ENCODE measurements at places on chromosomes 11 and 22. TPM values are rescaled to one million over a fixed set of nuclear protein-coding genes. Genes with fewer than 3 reads are reported as not detected.

Gene FBLN1
- total RNA-seq: not detected

Gene PLAAT3
- total RNA-seq: 4.8 TPM

- peaks cover 28% of the 10 kb centered on the region for H3K4me1 ChIP-seq
- H3K27me3 ChIP-seq: no peaks in the 10 kb centered on the region
- H3K27ac ChIP-seq: peak overlapping the region; percentile 93
- DNase-seq: peak; percentile 50
These were observed 789 bp downstream of the SIK2 start for GRCh38 chr11:111602865-111603610.

DNA sequence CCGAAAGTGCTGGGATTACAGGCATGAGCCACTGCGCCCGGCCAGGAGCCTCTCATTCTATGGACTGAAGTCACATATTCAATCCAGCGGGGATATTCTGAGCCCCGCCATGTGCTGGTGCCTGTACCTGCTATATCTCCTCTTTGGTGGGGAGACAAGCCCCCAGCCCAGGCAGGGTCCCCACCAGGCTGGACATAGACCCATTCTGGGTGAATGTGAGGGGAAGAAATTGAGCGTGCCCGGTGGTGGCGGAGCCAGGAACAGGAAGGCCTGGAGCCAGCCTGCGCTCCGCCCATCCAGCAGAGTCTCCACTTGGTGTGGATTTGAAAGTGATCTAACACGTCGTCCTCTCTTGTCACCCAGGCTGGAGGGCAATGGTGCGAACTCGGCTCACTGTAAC is 38.0 kb upstream of the CSNK1E start:
- H3K4me1 ChIP-seq: no peaks in the 10 kb centered on the region
- H3K27me3 ChIP-seq: no peaks in the 10 kb centered on the region
- H3K36me3 ChIP-seq: no peaks in the 10 kb centered on the region
- no peak overlapping the region for H3K4me3 ChIP-seq
- DNase-seq: no peak

DNA sequence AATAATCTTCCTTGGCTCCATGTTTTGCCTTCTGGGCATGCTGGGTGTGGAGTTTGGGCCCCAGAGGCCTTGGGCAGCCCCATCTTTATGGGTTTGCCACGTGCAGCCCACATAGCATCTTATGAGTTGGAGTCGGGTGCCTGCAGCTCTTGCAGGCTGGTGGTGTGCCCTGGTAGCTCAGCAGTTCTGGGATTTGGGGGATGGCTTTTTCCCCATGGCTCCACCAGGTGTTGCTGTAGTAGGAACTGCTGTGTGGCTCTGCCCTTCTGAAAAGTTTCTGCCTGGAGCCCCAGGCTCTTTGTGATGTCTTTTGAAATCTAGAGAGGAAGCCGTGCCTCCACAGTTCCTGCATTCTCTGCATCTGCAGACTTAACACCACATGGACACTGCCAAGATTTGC is 16.8 kb downstream of the EED start:
- no peak for DNase-seq
- H3K36me3 ChIP-seq: peaks cover 66% of the 10 kb centered on the region
- no peak overlapping the region for H3K27ac ChIP-seq
- no peak overlapping the region for H3K4me3 ChIP-seq
- H3K4me1 ChIP-seq: peaks cover 28% of the 10 kb centered on the region
- no peaks in the 10 kb centered on the region for H3K27me3 ChIP-seq

- no peak overlapping the region for H3K27ac ChIP-seq
- no peaks in the 10 kb centered on the region for H3K36me3 ChIP-seq
- peak; percentile 12 for DNase-seq
- no peak overlapping the region for H3K4me3 ChIP-seq
- H3K27me3 ChIP-seq: peaks cover 29% of the 10 kb centered on the region
These were observed 6.3 kb downstream of the MS4A12 start for GRCh38 chr11:60498853-60499252.

GRCh38 chr11:19849947-19850593 is 137.4 kb downstream of the NAV2 start:
- no peaks in the 10 kb centered on the region for H3K4me1 ChIP-seq
- H3K36me3 ChIP-seq: no peaks in the 10 kb centered on the region
- no peak for DNase-seq
- H3K4me3 ChIP-seq: no peak overlapping the region

- H3K4me1 ChIP-seq: no peaks in the 10 kb centered on the region
- no peak overlapping the region for H3K4me3 ChIP-seq
- no peak for DNase-seq
- no peaks in the 10 kb centered on the region for H3K36me3 ChIP-seq
- peaks cover 5% of the 10 kb centered on the region for H3K27me3 ChIP-seq
- no peak overlapping the region for H3K27ac ChIP-seq
These were observed 115.9 kb downstream of the RAB38 start for GRCh38 chr11:88059326-88059725.

DNA sequence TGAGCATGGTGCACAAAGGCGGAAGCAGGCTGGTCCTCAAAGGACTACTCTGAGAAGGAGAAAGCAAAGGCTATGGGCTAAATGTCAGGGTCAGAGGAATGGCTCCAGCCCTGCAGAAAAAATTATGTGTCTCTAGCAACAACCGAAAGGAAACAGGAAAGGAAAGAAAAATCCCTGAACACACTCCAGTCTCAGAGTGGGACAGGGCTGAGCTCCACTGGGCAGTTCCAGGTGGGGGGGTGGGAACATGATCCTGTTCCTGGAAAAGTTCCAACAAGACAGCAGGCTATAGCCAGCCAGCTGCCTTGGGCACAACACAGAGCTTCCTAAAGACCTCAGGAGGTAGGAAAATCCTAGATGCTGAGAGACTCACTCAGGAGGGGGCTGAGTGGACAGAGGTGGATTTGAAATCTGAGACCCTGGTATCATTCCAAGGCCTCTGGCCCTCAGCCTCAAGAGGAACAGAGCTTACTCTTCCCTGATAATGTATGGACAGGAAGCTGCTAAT is 1088.2 kb downstream of the TBC1D22A start:
- no peak overlapping the region for H3K27ac ChIP-seq
- H3K27me3 ChIP-seq: peaks cover 7% of the 10 kb centered on the region
- no peaks in the 10 kb centered on the region for H3K36me3 ChIP-seq
- no peak for DNase-seq
- no peak overlapping the region for H3K4me3 ChIP-seq

DNA sequence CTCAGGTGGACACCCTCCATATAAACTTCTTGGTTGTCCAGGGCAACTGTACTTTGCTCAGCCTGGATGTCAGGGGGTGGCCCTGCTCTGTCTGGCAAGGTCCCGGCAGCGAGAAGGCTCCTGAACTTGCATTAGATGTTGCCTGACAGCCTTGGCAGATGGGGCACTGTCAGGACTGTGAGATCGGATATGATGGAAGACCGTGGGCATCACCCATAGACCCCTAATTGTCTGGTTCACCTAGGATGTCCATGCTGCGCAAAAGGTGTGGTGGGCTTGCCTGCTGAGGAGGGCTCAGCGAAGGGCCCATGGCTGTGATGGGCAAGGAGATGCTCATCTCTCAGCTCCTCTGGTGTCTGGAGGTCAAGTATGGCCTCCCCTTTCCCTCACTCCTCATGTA is 62.7 kb downstream of the MYO18B start:
- no peaks in the 10 kb centered on the region for H3K4me1 ChIP-seq
- no peak overlapping the region for H3K27ac ChIP-seq
- no peak overlapping the region for H3K4me3 ChIP-seq
- H3K27me3 ChIP-seq: no peaks in the 10 kb centered on the region
- DNase-seq: no peak

DNA sequence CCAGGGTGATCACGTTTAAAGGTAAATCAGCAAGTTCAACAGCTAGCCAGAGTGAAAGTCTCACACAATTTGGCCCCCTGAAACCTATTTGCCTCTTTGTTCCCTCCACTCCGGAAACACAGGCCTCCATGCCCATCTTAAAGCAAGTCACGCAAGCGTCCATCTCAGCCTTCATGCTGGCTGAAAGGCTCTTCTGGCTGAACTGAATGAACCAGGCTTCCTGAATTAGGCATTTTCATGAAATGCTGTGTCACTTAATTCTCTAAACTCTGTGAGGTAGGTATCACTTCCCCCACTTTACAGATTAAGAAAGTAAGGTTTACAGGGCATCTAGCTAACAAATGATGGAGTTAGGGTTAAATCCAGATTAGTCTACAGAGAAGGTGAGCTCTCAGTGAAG is 1.4 kb downstream of the SLC25A17 start:
- H3K4me1 ChIP-seq: peaks cover 31% of the 10 kb centered on the region
- DNase-seq: no peak
- H3K27ac ChIP-seq: peak overlapping the region; percentile 91

DNA sequence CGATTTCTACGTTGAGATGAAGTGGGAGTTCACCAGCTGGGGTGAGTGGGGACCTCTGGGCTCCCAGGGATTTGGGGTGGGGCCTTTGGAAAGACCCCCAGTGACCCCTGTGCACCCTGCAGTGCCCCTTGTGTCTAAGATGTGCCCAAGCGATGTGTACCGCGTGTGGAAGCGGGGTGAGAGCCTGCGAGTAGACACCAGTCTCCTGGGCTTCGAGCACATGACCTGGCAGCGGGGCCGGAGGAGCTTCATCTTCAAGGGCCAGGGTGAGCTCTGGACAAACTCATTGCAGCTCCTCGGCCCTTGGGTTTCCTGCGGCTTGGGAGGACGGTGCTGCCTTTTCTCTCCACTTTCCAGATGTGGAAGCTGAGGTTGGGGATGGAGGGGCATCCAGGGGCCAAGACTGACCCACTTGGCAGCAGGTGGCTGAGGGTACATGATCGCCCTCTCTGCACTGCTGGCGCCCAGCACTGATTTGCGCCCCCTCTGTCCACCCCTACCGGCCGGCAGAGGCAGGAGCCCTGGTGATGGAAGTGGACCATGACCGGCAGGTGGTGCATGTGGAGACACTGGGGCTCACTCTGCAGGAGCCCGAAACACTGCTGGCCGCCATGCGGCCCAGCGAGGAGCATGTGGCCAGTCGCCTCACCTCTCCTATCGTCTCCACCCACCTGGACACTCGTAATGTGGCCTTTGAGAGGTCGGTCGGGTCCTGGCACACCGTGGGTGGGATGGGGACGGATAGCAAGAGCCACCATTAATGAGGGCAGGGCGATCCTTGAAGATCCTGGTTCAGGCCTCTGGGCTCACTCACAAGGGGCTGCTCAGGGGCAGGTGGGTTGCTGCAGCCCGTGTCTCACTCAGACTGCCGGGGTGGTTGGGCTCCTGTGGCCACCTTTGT is 2.6 kb downstream of the ANKRD13D start:
- H3K27me3 ChIP-seq: no peaks in the 10 kb centered on the region
- H3K36me3 ChIP-seq: peaks cover 68% of the 10 kb centered on the region
- no peak overlapping the region for H3K27ac ChIP-seq
- no peak for DNase-seq
- no peak overlapping the region for H3K4me3 ChIP-seq
